ENCODE measurements at places on chromosomes 13 and 19.
A peak's percentile ranks its signal among the peaks of the same experiment; 100 is the strongest.

DNA sequence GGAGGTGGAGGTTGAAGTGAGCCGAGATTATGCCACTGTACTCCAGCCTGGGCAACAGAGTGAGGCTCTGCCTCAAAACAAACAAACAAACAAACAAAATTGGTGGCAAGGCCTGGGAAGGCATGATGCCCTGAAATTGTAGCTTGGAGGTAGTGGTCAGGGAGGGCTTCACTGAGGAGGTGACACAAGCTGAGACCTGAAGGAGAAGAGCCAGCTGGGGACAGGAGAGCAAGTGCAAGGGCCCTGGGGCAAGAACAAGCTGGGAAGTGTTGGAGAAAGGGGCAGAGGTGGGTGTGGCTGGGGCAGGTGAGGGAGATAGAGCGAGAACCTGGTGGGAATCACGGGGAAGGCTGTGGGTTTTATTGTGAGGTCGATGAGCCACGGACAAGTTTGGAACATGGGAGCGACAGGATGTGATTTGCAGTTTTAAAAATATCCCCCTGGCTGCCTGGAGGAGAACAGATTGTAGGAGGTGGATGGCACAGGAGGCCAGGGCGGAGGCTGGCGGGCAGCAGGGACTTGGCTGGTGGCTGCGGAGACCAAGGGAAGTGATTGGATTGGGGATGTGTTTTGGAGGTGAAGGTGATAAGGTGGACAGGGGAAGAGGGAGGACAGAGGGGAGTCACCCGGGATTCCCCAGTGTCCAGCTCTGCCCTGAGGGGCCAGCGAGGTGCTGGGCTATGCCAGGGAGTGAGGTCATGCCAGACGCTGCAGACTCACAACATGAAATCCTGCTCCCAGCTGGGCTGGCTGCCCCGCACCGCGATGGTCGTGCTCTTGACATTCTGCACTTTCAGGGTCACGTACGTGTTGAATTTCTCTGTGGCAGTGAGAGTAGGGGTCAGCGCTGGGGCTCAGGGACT is 14.0 kb downstream of the UNC13A start:
- no peak for DNase-seq

DNA sequence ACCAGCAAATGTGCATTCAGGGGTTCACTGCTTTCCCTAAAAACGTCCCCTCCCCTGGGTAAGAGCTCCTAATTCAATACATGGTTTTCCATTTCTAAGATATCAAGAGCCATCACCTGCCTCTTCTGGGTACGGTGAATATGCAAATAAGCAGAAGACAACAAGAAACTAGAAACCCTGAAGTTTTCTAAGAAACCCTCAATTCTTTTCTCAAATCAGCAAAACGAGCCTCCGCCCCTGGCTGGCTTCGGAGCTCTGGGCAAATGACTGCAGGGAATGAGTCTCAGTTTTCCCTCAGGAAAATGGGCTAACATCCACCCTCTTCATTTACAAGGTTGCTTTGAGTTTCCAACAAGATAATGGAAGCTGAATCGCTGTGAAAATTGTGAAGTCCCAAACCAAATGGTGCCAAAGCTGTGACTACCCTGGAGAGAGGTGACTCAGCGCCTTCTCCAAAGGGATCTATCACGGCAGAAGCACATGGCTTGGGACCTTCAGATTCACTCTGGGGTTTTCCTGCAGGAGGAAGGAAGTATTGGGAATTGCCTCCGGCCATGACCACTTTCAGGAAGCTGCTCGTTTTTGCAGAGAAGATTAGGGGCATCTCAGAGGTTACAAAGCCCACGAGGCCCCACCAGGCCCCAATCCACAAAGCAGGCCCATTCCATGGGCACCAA is 26.6 kb downstream of the KLF2 start:
- peak; percentile 62 for DNase-seq

- no peak for DNase-seq
Observed at GRCh38 chr13:73369095-73369494, 310.3 kb downstream of the KLF5 start.

GRCh38 chr19:15418231-15418578 is 583 bp downstream of the AKAP8L start:
- DNase-seq = peak; percentile 52

DNA sequence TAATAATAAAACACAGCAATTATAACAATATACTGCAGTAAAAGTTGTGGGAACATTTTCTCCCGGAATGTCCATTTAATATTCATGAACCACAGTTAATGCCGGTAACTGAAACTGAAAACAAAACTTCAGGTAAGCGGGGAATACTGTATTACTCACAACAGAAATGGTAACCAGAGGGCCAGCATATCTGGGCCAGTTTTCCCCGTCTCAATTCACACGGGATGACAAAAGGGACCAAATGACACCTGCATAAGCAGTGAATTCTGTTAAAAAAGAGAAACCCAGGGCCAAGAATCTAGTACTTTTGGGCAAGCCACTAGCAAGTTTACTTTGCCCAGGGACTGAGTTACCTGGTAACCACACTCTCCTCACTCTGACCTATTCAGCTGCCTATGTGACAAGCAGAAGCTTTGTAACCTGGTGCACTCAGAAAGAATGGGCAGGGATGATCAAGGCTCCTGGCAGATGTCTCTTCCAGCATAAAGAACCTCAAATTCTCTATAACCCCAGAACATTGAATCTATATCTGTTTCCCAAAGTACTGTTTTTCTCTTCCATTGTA is 1171.2 kb downstream of the DIAPH3 start:
- no peak for DNase-seq

GRCh38 chr19:44512326-44513298 is 12.3 kb upstream of the ZNF180 start:
- peak; percentile 28 for DNase-seq

- DNase-seq = peak; percentile 94
Observed at GRCh38 chr13:98476538-98476966, 100.4 kb downstream of the STK24 start.

DNA sequence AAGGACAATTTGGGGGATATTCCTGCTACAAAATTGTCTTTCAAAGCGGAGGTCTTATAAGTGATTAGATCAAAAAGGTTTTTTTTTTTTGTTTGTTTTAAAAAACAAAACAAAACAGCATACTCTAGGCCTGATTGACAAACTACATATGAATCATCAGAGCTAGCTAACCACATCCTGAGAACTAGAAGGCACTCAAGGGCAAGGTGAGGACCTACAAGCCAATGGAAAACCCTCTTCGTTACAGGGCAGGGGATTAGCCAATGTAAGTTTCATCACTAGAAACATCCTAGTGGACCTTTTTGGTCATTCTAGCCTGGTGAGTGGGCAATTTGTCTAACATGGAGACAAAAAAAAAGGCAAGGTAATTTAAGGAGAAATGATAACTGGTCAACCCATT is 428.6 kb downstream of the RFC3 start:
- DNase-seq = no peak

GRCh38 chr13:34035676-34036325 is 217.9 kb downstream of the RFC3 start:
- peak; percentile 71 for DNase-seq

DNA sequence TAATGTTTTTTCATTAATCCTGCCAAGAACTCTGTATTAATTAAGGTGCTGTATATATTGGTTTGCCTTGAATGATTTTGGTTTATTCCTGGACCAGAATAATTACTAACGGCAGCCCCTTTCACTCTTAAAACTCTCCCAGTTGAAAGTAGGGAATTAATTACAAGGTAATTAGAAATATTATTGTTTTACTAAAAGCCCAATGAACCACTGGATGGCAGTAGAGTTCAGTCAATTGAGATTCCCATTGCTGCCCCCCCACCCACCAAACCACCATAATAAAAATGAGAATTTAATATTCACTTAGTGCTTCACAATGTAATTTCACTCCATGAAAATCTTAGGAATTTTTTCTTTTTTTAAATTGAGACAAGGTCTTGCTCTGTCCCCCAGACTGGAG is 13.7 kb downstream of the WBP4 start:
- DNase-seq = peak; percentile 33

GRCh38 chr13:23771956-23772355 is 117.2 kb downstream of the MIPEP start:
- DNase-seq = peak; percentile 37

GRCh38 chr13:88281841-88282240 is 610.7 kb downstream of the SLITRK5 start:
- no peak for DNase-seq

DNA sequence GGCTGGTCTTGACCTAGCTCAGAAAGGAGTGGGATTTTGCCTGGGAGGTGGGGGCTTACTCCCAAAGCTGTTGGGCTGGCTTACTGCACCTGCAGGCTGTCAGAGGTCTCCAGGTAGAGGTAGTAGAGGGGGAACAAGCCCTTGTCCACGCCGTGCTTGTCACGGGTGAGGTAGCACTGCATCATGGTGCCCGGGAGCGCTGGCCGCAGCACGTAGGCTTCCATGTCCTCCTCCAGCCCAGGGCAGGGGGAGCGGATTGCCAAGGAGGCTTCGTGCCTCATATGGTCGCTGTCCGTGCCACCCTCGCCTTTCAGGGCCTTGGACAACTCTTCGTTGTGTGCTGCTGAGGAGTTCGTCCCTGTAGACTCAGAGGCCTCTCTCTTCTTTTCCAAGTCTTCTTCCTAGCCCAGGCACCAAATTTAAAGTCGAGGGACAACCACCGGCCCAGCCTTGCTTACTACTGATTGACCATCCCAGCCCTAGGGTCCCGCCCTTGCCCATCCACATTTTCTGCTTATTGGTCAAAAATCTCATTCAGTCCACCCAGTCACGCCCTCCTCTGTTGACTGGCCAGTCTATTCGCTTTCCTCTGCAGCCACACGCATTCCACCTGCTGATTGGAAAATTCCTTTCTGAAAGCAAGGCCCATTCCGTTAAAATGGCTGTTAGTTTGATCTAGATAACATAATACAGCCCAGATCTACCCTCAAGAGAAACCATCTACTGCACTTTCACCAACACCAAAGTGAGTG is 10.5 kb downstream of the TULP2 start:
- DNase-seq = no peak

GRCh38 chr13:71661921-71662320 is 205.1 kb downstream of the DACH1 start:
- DNase-seq = peak; percentile 8

DNA sequence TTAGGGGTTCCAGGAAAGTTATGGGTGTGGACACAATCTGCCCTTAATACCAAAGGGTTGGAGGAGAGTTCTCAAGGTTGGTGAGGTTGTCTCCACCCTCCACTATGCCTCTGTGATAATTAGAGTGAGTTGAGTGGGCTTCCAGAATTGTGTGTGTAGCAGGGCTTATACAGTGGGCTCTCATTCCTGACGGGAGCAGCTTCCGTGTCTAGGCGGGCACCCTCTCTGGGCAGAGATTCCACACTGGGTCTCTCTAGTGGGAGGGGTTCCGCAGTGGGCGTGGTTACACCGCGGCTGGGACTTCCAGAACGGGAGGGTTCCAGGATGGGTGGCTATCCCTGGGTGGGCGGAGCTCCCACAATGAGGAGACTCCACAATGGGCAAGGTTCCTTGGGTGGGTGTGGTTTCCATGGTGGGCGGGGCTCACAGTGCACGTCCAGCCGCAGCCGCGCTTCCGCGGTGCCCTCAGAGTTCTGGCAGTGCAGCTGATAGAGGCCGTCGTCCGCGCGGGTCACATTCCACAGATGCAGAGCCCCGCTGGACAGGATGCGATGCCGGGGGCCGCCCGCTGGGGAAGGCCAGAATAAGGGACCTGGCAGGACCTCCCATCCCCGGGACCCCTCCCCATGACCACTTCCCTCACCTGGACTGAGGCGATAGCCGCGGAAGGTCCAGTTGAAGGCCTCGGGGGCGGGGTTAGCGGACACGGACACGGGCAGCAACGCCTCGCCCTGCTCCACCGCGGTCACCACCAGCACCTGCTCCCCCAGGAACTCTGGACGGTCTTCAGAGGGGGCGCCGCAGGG is 8.4 kb downstream of the NPHS1 start:
- peak; percentile 12 for DNase-seq

DNA sequence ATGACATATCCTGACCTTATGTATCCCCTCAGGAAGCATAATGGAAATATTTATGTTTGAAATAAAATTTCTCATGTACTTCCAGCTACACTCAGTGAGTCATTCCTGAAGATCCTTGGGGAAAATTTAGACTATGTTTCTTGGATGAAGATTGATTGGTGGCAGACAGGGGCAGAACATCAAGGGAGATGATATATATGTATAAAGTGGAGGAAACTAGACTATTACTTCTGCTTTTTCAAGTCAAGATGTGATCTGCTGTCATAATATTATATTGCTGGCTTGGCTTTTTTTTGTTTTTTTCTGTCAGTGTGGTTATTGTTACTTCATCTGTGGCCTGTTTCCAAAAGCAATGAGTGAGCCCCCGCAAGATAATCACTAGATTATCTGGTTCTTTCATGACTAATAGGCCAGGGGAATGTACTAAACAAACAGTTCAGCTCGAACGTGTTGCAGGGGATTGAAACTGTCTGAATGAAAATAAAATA is 87.2 kb upstream of the TNFSF11 start:
- peak; percentile 94 for DNase-seq

DNA sequence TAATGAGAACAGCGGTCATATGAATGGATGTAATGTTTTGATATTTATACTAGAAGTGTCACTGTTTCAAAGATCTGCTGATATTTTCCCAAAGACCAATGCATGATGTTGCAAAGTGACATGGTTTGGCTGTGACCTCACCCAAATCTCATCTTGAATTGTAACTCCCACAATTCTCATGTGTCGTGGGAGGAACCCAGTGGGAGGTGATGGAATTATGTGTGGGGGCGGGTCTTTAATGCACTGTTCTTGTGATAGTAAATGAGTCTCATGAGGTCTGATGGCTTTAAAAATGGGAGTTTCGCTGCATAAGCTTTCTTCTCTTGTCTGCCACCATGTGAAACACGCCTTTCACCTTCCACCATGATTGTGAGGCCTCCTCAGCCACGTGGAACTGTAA is 98.3 kb downstream of the AKAP11 start:
- DNase-seq = no peak

DNA sequence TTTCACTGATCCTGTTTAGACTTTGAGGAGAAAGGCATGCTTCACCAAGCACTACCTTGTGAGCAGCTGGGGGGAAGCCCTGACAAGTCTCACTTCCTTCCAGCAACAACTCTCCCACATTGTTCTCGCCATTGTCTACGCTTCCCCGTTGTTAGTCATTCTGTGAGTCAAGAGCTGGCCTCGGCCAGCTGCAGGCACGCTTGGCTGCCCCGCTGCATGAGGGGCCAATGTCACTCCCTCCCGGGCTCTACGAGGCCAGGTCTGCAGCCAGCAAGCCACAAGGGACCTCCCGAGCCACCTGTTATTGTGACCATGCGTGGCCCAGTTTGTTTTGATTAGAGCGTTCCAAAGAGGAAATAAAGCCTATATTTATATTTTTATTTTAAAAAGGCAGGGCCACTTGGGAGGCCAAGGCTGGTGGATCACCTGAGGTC is 220.9 kb downstream of the FOXO1 start:
- no peak for DNase-seq

GRCh38 chr19:17441241-17442021 is 7.0 kb downstream of the TMEM221 start:
- peak; percentile 44 for DNase-seq

GRCh38 chr13:25958986-25959385 is 92.8 kb downstream of the SHISA2 start:
- DNase-seq = no peak

- DNase-seq = peak; percentile 79
Observed at GRCh38 chr13:73870970-73871935, 263.0 kb downstream of the KLF12 start.

Data from fibroblast of skin of right biceps (primary cell).